Prostate gland (tissue), 2 donors: ENCODE measurements at places on chromosomes 6 and 20. TPM values are rescaled to one million over a fixed set of nuclear protein-coding genes. Genes with fewer than 3 reads are reported as not detected.

GRCh38 chr6:28884423-28885131, 39.2 kb downstream of the TRIM27 start:
- no peak overlapping the region for H3K4me3 ChIP-seq
- H3K27ac ChIP-seq = no peak overlapping the region
- no peaks in the 10 kb centered on the region for H3K27me3 ChIP-seq
- H3K4me1 ChIP-seq = no peaks in the 10 kb centered on the region

DNA sequence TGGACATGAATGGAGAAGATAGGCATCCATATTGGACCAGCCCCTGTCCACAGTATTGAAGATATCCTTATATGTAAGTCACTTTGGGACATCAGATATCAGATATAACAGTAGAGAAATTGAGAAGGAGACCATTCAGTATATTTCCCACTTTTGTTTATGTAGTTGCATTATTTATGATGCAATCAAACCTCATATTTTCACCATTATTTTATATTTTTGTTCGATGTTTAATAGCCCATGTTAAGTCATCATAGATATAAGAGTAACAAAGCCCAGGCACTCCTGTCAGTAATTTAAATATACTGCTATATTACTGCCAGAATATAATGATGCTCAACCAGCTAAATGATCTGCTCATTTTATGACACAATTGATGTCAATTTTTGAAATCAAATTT, 744.5 kb upstream of the EPHA7 start:
- no peak overlapping the region for H3K4me3 ChIP-seq
- no peaks in the 10 kb centered on the region for H3K36me3 ChIP-seq
- no peaks in the 10 kb centered on the region for H3K27me3 ChIP-seq
- H3K27ac ChIP-seq = no peak overlapping the region

DNA sequence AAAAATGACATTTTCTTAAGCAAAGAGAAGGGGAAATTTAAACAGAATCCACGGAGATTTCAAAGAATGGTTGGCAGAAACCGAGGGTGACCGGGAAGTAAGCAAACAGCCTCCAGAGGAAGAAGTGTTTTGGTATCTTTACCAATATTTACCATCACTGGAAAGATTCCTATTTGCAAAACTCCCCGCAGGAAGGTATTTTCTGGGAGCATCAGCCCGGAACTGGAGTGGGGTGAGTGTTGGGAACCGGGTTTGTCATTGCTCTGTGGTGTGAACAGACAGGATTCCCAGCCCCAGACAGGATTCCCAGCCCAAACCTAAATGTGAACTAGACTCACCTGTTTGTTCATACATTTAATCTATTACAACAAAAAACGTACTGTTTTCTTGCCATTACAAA, 19.2 kb upstream of the DACT2 start:
- DNase-seq = no peak
- no peak overlapping the region for H3K4me3 ChIP-seq

GRCh38 chr20:47243532-47244305, 112.8 kb downstream of the ZMYND8 start:
- no peak overlapping the region for H3K4me3 ChIP-seq
- DNase-seq = no peak
- no peaks in the 10 kb centered on the region for H3K36me3 ChIP-seq
- no peaks in the 10 kb centered on the region for H3K27me3 ChIP-seq
- no peaks in the 10 kb centered on the region for H3K4me1 ChIP-seq
- H3K27ac ChIP-seq = no peak overlapping the region

DNA sequence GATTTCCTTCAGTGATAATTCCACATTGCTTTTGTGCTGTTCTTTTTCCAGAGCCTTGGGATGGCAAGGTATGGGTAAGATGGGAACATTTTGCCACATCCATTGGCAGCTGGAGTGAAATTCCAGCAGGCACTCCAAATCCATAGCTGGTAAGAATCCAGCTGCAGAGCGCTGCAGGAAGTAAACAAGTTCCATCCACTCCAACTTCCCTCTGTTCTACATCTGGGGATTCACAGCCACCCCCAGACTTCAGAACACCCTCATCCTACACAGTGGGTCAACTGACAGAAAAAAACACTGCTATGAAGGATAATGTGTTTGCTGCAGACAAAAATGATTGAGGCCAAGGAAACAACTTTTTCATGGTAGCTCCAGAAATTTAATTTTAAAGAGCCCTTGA, 747.8 kb downstream of the MAFB start:
- no peak for DNase-seq
- H3K4me3 ChIP-seq = no peak overlapping the region

DNA sequence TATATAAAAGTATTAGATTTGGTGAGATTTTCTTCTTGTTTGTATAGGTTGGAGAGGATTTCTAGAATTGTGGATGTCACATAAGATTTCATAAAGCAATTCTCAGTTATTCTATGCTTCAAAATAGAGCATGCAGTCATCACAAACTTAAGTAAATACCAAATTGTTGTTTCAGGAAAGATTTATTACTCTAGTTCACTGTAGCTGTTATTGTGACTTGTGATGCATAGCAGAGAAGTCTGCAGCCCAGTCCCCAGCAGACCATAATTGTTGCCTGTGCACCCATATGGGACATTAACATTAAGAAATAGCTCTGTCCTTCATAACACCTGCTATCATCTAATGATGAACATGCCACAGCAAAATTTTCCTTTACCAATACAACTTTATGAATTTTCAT, 228.0 kb upstream of the FAM83B start:
- DNase-seq = no peak
- no peak overlapping the region for H3K27ac ChIP-seq
- no peaks in the 10 kb centered on the region for H3K27me3 ChIP-seq
- no peaks in the 10 kb centered on the region for H3K4me1 ChIP-seq
- H3K36me3 ChIP-seq = no peaks in the 10 kb centered on the region
- H3K4me3 ChIP-seq = no peak overlapping the region

- no peak overlapping the region for H3K27ac ChIP-seq
- H3K4me1 ChIP-seq = no peaks in the 10 kb centered on the region
- no peak overlapping the region for H3K4me3 ChIP-seq
Measured at GRCh38 chr20:16530201-16530681, 43.0 kb downstream of the KIF16B start.

GRCh38 chr6:154986787-154987235, 8.3 kb upstream of the TIAM2 start:
- no peak overlapping the region for H3K27ac ChIP-seq
- no peak overlapping the region for H3K4me3 ChIP-seq
- H3K27me3 ChIP-seq = no peaks in the 10 kb centered on the region

GRCh38 chr6:37048851-37049757, 43.6 kb downstream of the FGD2 start:
- DNase-seq = peak; percentile 20
- H3K4me1 ChIP-seq = no peaks in the 10 kb centered on the region
- H3K27me3 ChIP-seq = no peaks in the 10 kb centered on the region
- no peak overlapping the region for H3K27ac ChIP-seq
- no peak overlapping the region for H3K4me3 ChIP-seq

- H3K36me3 ChIP-seq = no peaks in the 10 kb centered on the region
- H3K27ac ChIP-seq = no peak overlapping the region
- peaks cover under 1% of the 10 kb centered on the region for H3K27me3 ChIP-seq
- H3K4me3 ChIP-seq = no peak overlapping the region
- DNase-seq = no peak
Measured at GRCh38 chr6:40342723-40343122, 244.4 kb downstream of the LRFN2 start.

- H3K27me3 ChIP-seq = no peaks in the 10 kb centered on the region
- DNase-seq = peak; percentile 78
- peak overlapping the region; percentile 92 for H3K27ac ChIP-seq
Measured at GRCh38 chr6:31621991-31622390, 1.5 kb downstream of the PRRC2A start.

GRCh38 chr6:152026291-152026690, 218.8 kb downstream of the ESR1 start:
- DNase-seq = no peak
- no peaks in the 10 kb centered on the region for H3K4me1 ChIP-seq
- no peaks in the 10 kb centered on the region for H3K27me3 ChIP-seq
- no peak overlapping the region for H3K27ac ChIP-seq
- H3K36me3 ChIP-seq = no peaks in the 10 kb centered on the region
- no peak overlapping the region for H3K4me3 ChIP-seq

DNA sequence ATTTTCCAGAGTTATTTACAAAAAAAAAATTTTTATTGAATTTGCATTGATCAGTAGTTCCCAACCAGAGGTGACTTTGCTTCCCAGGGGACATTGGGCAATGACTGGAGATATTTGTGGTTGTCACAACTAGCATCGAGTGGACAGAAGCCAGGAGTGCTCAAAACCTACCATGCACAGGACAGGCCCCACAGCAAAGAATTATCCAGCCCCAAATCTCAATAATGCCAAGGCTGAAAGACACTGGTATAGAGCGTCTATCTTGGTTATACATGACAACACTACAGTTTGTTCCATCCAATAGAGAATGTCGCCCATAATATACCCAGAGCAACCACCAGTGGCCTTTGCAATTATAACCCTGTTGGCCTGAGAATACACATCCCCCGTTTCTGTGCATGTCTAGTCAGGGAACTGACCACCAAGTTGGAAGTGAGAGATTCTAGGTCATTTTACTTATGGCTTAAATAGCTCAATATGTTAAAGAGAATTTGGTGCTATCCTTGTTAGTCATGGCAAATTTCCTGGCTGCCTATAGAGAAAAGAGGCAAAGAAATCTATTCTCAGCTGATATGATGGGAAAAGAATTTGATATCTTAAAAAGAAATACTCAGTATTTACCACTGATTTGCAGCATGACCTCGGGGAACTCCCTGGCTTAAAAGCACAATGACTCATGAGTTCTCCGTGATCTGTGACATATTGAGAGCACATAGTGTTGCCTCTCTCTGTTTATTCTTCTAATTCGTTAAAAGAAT, 76.0 kb upstream of the ADTRP start:
- H3K4me1 ChIP-seq = no peaks in the 10 kb centered on the region
- no peaks in the 10 kb centered on the region for H3K27me3 ChIP-seq
- no peak overlapping the region for H3K27ac ChIP-seq
- H3K36me3 ChIP-seq = no peaks in the 10 kb centered on the region
- no peak for DNase-seq

GRCh38 chr6:124769811-124770544, 192.3 kb upstream of the RNF217 start:
- H3K27ac ChIP-seq = no peak overlapping the region
- no peak for DNase-seq
- no peaks in the 10 kb centered on the region for H3K36me3 ChIP-seq
- no peaks in the 10 kb centered on the region for H3K4me1 ChIP-seq
- H3K4me3 ChIP-seq = no peak overlapping the region
- H3K27me3 ChIP-seq = no peaks in the 10 kb centered on the region

DNA sequence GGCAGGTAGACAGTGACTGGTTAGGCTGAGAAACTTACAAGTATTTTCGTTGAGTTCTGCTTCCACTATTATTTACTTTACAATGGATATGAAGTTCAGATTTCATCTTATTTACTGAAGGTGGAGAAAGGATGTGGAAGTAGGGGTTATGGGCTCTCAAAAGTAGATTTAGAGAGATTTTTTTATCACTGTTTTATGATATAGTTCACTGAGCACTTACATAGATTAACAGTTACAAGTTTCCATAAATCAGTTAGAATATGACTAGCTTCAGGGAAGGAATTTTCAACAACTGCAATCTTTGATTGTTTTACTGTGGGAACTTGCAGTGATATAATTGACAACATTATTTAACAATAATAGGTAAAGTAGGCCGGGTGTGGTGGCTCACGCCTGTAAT, 7.2 kb upstream of the TRMT11 start:
- DNase-seq = no peak
- no peak overlapping the region for H3K27ac ChIP-seq
- no peaks in the 10 kb centered on the region for H3K36me3 ChIP-seq
- no peak overlapping the region for H3K4me3 ChIP-seq

- no peak for DNase-seq
- no peaks in the 10 kb centered on the region for H3K4me1 ChIP-seq
- no peak overlapping the region for H3K27ac ChIP-seq
- no peak overlapping the region for H3K4me3 ChIP-seq
Measured at GRCh38 chr6:120876424-120876823, 457.9 kb downstream of the TBC1D32 start.

- no peaks in the 10 kb centered on the region for H3K36me3 ChIP-seq
- no peaks in the 10 kb centered on the region for H3K27me3 ChIP-seq
- no peaks in the 10 kb centered on the region for H3K4me1 ChIP-seq
- peak overlapping the region; percentile 39 for H3K27ac ChIP-seq
- no peak overlapping the region for H3K4me3 ChIP-seq
- peak; percentile 78 for DNase-seq
Measured at GRCh38 chr6:45613656-45614055, 235.9 kb upstream of the SUPT3H start.

- H3K4me1 ChIP-seq = no peaks in the 10 kb centered on the region
- H3K27ac ChIP-seq = no peak overlapping the region
- DNase-seq = no peak
- no peak overlapping the region for H3K4me3 ChIP-seq
- no peaks in the 10 kb centered on the region for H3K36me3 ChIP-seq
- H3K27me3 ChIP-seq = no peaks in the 10 kb centered on the region
Measured at GRCh38 chr6:129184324-129184723, 301.4 kb downstream of the LAMA2 start.

- no peak for DNase-seq
- H3K36me3 ChIP-seq = no peaks in the 10 kb centered on the region
- H3K4me1 ChIP-seq = no peaks in the 10 kb centered on the region
- no peak overlapping the region for H3K4me3 ChIP-seq
Measured at GRCh38 chr20:23156842-23157423, 70.8 kb upstream of the CD93 start.

- DNase-seq = no peak
- no peaks in the 10 kb centered on the region for H3K36me3 ChIP-seq
- no peak overlapping the region for H3K4me3 ChIP-seq
- no peaks in the 10 kb centered on the region for H3K27me3 ChIP-seq
Measured at GRCh38 chr6:140670021-140670420, 1295.6 kb upstream of the CITED2 start.

- no peak overlapping the region for H3K4me3 ChIP-seq
- no peak for DNase-seq
- H3K4me1 ChIP-seq = no peaks in the 10 kb centered on the region
- H3K27me3 ChIP-seq = no peaks in the 10 kb centered on the region
Measured at GRCh38 chr6:12318749-12319148, 28.6 kb downstream of the EDN1 start.

GRCh38 chr6:30963641-30964040, 19.9 kb upstream of the MUC21 start:
- no peak overlapping the region for H3K27ac ChIP-seq
- no peak overlapping the region for H3K4me3 ChIP-seq
- DNase-seq = no peak
- no peaks in the 10 kb centered on the region for H3K4me1 ChIP-seq
- no peaks in the 10 kb centered on the region for H3K36me3 ChIP-seq

- no peak for DNase-seq
- H3K27ac ChIP-seq = no peak overlapping the region
- no peaks in the 10 kb centered on the region for H3K4me1 ChIP-seq
- H3K27me3 ChIP-seq = no peaks in the 10 kb centered on the region
Measured at GRCh38 chr6:33211666-33212422, 3.5 kb downstream of the RING1 start.

- no peaks in the 10 kb centered on the region for H3K27me3 ChIP-seq
- H3K4me1 ChIP-seq = no peaks in the 10 kb centered on the region
- H3K36me3 ChIP-seq = no peaks in the 10 kb centered on the region
- no peak for DNase-seq
Measured at GRCh38 chr20:53878262-53879047, 191.9 kb downstream of the BCAS1 start.

GRCh38 chr6:26312501-26313397, 52.2 kb upstream of the BTN3A2 start:
- H3K4me3 ChIP-seq = peak overlapping the region; percentile 28
- H3K36me3 ChIP-seq = no peaks in the 10 kb centered on the region
- DNase-seq = peak; percentile 84
- peak overlapping the region; percentile 67 for H3K27ac ChIP-seq
- no peaks in the 10 kb centered on the region for H3K27me3 ChIP-seq

The COL21A1 gene
- 4.8 TPM for total RNA-seq

The MEP1A gene
- total RNA-seq = not detected

The SLC23A2 gene
- total RNA-seq = 21.0 TPM

The BTNL2 gene
- total RNA-seq = not detected

The MYBL2 gene
- 0.36 TPM for total RNA-seq

The POU3F2 gene
- total RNA-seq = not detected

The GPX5 gene
- not detected for total RNA-seq

The TMEM217 gene
- total RNA-seq = 0.50 TPM

The HLA-DQB2 gene
- not detected for total RNA-seq

The MEI4 gene
- total RNA-seq = 3.0 TPM

The SH3BGRL2 gene
- 93.3 TPM for total RNA-seq
